ENCODE measurements at places on chromosomes 12 and 14.

GRCh38 chr12:132377147-132377546 lies 47.8 kb upstream of the GALNT9 start:
- DNase-seq: no peak

GRCh38 chr14:95292660-95293425 lies 26.9 kb downstream of the CLMN start:
- DNase-seq: no peak

DNA sequence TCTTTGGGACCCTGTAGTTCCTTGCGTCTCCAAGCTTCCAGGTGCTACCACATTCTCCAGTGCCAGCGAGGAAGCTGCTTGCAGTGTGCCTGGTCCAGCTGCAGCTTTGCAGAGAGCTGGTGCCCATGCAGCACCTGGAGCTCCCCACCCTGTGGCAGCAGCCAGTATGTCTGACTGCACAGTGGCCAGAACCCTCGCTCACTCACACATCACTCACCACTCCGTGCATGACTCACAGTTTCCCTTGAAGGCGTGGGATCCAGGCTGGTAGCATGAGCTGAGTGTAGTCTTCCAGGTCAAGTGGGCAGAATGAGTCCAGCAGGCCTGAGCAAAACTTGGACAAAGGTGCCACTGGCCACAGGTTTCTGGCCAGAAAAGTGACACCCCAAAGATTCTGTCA lies 33.6 kb downstream of the SDR9C7 start:
- DNase-seq: no peak

- peak; percentile 92 for DNase-seq
Measured at GRCh38 chr12:120361506-120362208, 7.3 kb downstream of the MSI1 start.

GRCh38 chr12:106733660-106734059 lies 40.8 kb upstream of the RIC8B start:
- no peak for DNase-seq

DNA sequence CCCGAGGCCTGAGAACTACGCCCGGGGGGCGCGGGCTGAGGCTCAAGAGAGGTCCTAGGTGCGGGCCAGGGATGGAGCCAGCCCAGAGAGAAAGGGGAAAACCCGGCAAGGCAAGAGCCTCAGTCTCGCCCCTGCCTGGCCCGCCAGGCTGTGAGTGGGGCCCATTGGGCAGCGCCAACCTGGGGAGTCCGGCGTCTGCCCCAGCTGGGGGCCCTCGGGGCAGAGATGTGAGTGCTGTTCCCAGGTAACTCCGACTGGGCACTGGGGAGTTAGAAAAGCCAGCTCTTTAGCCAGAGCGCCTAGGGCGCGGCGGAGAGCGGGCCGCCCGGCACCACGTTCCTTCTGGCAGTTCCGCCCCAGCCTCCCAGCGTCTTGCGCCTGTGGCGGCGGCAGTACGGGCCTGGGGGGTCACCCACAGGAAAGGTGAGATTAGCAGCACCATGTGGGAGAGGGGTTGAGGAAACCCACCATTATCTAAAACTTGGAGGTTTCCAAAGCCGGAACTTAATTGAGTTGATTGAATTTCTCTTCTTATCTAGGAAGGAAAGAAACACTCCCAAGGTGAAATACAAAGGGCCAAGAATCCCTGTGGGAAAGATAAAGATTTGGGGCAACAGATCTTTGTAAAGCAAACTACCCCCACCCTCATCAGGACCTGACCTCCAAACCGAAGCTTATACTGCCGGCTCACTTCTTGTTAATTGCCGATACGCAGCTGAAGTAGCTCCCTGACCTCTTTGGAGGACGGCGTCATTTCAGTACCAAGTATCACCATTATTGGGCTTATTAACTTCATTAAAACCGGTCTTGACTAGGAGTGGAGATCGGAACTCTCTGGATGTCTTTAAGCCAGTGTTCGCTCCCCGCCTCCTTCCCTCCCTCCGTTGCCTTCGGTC lies 11.6 kb downstream of the OTX2 start:
- DNase-seq: no peak

DNA sequence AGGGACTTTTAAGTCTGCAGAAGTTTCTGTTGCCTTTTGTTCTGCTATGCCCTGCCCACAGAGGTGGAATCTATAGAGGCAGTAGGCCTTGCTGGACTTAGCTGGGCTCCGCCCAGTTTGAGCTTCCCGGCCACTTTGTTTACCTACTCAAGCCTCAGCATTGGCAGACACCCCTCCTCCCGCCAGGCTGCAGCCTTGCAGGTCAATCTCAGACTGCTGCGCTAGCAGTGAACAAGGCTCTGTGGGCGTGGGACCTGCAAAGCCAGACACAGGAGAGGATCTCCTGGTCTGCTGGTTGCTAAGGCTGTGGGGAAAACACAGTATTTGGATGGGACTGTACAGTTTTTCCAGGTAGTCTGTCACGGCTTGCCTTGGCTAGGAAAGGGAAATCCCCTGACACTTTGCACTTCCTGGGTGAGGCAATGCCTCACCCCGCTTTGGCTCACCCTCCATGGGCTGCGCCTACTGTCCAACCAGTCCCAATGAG lies 43.7 kb downstream of the CCDC59 start:
- no peak for DNase-seq

DNA sequence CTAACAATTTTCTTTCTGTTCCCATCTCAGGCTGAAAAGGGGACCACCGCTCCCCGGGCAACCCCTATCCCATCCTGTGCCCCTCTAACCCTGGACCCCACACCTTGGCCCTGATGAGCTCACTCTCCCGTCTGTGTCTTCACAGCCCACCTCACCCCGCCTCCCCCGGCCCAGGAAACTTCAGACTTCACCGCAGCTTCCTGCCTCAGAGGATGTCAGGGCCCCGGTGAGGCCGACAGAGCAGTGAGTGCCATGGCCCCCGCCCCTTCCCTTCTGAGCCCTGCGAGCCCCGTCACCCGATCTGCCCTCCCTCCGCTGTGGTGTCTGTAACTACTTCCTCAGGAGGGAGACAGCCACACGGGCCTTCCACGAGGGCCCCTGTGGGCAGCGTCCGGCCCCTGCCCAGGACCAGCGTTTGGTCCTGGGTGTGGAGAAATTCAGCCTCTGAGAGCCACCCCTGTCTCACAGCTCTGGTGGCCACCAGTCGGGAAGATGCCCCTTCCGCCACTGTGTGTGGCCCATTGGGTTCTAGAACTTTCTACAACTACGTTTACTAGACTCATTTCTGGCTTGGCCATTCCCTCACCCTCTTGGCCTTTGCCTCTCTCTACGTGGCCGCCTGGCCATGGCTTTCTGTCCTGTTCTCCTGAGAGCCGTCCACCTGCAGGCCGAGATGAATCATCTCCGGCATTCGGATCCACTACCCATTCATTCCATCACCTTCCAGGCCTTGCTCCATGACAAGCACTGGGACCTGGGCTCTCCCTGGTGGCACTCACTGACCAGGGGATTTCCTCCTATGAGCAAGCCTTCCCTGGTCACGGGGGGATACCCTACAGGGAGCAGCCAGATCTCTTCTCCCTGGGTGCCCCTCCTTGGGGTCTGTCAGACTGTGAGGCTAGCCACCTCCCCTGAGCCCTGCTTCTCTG lies 3.4 kb downstream of the RHOF start:
- no peak for DNase-seq

DNA sequence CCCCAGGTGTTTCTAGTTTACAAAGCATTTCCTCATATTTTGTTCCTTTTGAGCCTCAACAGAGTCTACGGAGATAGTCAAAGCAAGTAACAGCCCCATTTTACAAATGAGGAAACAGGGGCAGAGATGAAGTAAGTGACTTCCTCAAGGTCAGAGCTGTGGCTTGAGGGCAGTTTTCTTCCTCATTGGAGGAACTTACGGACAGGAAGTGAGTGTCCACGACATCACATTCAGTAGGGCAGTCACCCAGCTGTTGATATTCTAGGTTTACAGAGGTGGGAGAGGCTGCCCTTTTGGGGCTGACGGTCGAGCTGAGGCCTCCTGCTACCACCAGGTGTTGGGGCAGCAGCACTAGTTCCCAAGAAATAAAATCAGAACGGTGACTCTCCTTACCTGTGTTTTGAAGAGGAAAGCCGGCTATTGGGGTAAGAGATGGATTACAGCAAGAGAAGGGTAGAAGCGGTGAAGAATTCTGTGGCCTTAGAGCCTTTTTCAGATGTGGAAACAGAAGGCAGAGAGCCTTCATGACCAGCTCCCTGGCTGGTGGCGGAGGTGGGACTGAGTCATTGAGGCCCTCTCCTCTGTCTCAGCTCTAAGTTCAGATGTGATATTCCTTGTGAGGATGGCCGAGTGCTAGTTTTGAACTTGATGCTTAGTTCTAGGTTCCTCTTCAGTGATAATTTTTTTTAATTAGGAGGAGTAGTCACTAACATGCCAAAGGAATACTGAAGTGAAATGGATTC lies 41.7 kb downstream of the SUSD6 start:
- DNase-seq: no peak

DNA sequence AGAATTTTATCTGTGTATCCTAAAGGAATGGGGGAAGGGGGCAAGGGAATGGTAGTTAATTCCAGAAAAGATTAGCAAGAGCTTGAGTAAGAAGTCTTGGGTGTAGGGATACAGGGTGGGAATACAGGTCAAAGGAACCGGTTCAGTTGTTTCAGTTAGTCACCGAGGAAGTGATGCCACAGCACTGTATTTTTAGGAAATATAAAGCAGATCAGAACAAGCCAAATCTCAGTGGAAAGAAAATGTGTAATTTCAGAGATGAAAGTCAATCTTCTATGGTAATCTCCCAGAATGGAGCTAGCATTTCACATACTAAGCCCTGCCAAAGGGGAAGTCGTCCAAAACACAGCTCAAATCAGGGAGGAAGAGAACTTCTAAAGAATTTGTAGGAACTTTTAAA lies 4.7 kb upstream of the TUBA1C start:
- no peak for DNase-seq

DNA sequence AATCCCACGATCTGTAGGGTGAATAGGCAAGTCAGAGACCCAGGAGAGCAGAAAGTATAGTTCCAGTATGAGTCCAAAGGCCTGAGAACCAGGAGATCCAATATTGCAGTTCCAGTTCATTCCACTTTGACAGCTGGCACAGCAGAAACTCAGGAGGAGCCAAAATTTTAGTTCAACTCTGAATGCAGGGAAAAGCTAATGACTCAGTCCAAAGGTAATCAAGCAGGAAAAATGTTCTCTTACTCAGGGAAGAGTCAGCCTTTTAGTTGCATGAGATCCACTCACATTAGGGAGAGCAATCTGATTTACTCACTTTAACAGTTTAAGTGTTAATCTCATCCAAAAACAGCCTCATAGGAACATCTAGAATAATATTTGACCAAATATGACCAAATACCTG lies 130.2 kb upstream of the LRFN5 start:
- no peak for DNase-seq

DNA sequence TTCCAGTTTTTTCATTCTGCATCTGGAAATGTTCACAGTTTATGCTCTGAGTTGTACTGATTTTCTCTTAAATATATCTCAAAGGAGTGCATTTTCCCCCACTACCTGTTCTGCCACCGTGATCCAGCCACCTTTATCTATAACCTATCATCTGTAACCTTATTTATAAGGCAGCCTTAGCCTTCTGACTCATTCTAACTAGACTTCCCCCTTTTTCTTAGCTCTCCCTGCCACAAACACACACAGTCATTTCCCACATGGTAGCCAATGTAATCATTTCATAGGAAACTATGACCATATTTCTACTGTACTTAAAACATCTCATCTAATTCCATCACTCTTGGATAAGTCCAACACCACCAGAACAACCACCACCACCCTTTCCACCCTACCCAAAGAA lies 10.8 kb upstream of the GYS2 start:
- no peak for DNase-seq

- DNase-seq: no peak
Measured at GRCh38 chr12:25950329-25951115, 8.0 kb upstream of the RASSF8 start.

- no peak for DNase-seq
Measured at GRCh38 chr12:3148366-3149000, 71.3 kb downstream of the TSPAN9 start.

- no peak for DNase-seq
Measured at GRCh38 chr12:75308279-75308678, 21.8 kb downstream of the CAPS2 start.

GRCh38 chr12:10215436-10215835 lies 2.8 kb downstream of the GABARAPL1 start:
- DNase-seq: no peak

GRCh38 chr12:2387103-2387834 lies 334.5 kb downstream of the CACNA1C start:
- DNase-seq: no peak

DNA sequence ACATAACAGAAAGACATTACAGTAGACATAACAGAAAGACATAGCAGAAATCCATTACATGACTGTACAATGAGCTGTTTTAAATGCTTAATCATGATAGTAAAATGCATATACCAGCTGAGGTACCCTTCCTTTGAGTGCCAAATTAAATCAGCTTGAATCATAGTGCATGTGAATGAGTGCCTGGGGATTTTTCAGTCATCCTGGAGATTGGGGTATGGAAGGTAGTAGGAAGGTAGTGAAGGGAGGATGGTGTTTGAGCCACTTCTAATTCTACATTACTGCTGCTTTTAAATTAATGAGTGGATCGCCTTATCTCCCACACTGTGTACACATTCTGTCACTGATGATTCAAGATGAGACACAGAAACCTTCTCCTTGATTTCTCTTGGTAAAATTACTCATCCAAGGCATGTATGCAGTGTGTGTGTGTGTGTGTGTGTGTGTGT lies 534.2 kb downstream of the LRFN5 start:
- DNase-seq: no peak

- DNase-seq: no peak
Measured at GRCh38 chr12:112352921-112353320, 29.3 kb downstream of the HECTD4 start.

DNA sequence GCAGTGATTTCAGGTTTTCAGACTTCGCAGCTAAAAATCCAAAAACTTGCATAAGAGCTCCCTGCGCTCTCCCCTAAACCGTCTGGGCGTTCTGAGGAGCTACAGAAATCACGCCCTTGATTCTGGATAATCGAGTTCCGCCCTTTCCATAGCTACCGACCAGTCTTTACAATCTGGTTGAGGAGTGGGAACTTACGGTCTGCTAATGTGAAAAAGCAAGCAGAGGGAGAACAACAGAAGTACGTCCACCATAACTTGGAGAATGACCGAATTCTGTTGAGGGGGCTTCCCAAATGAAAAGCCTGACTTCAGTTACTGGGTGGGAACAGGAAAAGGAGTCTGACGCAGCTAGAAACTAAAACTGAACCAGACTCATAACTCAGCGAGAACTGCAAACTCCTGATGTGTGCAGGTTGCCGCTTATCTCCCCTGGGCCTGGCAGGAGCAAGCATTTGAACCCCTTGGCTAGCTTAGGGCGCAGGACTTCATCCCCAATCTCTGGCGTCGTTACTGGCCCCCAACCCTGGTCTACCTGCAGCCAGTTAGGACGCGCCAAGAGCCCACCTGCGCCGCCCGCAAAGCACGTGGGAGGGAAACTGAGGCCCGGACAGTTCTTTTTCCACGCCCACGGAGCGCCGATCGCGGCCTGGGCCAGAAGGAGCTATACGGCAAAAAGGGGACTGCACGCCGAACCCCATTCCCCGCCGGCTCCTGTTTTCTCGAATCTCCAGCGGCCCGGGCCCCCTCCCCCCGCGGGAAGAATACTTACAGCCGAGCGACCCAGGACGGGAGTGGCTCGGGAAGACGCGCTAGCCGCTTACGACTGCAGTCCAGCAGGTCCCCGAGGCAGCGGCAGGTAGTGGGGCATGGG lies 838 bp downstream of the LRIG3 start:
- no peak for DNase-seq

- no peak for DNase-seq
Measured at GRCh38 chr14:99755629-99756603, 37.3 kb upstream of the EML1 start.
